ENCODE measurements at places on chromosomes 1 and 21. TPM values are rescaled to one million over a fixed set of nuclear protein-coding genes. Genes with fewer than 3 reads are reported as not detected.

DNA sequence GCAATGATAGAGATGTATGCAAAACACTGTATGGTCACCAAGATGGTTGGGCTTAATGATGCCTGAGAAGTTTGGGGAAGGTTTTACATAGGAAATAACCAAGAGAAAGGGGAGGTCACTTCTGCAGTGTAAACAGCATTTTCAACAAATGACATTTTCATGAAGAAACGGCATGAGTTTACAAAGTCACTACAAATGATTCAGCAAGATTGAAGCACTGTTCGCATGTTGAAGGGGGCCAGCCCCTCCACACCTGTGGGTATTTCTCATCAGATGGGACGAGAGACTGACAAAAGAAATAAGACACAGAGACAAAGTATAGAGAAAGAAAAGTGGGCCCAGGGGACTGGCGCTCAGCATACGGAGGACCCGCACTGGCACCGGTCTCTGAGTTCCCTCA is 234.1 kb upstream of the POGK start:
- no peak for DNase-seq

DNA sequence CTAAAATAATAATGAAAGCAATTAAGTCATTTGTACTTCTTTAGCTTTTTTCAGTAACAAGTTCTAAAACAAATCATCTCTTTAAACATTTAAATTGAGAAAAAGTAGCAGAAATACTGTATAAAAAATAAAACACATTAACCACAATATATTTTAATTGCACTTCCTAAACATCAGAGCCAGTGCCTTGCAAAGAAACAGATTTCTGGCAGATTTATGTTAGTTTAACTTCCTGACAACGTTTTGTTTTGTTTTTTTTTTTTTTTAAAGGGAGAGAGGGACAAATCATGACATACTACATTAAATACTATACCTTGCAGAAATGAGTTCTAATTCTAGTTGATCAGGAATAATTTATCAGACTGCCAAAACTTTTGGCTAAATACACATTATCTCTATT is 11.2 kb downstream of the TMEM59 start:
- no peak for DNase-seq

GPR25 gene
- total RNA-seq, result not detected

- DNase-seq, result no peak
These were observed 43.6 kb downstream of the LRRC7 start for GRCh38 chr1:69611316-69611715.

DNA sequence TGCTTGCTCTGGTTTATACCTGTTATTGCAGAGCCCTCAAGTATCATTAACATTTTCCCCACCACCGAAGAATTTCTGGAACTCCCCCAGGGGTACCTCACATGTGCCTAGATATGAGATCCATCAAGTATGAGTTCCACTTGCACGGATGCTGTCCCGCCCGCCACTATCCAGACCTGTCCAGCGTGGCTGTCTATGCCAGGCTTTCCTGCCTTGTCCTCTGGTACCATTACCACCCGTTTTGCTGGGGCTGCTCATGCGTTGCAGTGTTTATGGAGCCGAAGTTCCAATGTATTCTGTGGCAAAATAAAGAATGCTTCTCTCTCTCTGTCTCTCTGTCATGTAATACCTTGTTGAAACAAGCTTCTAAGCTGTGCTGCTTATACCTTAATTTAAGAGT is 543.5 kb upstream of the PTBP2 start:
- DNase-seq, result no peak

ZMYND12 gene
- 1.9 TPM for total RNA-seq

DNA sequence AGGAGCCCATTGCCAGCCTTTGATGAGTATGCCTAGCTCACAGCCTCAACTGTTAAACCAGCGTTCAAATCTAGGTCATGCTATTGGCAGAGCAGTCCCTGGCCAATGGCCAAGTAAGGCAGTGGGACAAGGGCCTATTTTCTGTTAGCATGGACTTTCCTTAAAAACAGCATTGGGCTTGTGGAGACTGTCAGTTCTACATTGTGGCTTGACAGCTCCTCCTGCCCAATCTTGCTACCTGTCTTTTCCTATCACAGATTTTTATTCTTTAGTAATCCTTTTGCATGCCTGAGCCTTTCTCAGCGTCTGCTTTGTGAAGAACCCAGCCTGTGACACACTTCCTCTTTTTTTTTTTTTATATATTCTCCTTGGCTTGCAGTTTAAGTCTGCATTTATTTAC is 56.4 kb downstream of the DIP2A start:
- DNase-seq, result peak; percentile 62

GRCh38 chr1:223137455-223138085 is 5.5 kb downstream of the TLR5 start:
- DNase-seq, result no peak

DNA sequence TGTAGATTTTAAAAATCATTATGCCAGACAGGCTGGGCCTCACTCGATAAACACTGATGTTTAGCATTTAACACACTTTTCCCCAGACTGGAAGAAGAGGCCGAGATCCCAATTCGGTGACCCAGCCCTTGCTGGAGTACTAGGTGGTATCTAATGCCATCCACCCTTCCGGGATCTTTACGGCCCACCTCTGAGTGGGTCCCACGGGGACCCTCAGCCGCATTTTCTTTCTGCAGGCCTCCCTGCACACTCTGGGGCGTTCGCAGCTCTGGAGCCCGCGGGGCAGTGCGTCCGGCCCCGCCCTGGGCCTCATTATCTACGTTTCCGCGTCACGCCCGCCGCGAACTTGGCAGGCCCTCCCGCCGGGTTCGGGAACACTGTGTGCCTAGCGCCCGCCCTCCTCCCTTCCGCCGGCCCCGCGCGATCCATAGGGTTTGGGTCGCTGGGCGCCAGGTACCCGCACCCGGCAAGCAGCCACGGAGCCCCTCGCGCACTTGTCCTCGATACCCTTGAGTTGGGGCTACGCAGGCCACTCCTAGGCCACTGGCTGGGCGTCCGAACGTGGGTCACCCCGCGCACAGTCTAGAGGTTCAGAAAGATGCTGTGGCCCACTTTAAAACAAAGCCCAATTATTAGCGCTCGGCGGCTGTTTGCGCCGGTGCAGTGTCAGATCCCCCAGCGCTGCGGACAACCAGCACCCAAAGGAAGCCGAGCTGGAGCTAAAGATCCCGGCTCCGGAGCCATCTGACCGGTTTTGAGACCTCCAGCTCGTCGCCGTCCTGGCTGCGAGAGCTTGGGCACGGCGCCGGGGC is 950 bp upstream of the EVA1C start:
- DNase-seq, result peak; percentile 95

INSRR gene
- 0.06 TPM for total RNA-seq

DNA sequence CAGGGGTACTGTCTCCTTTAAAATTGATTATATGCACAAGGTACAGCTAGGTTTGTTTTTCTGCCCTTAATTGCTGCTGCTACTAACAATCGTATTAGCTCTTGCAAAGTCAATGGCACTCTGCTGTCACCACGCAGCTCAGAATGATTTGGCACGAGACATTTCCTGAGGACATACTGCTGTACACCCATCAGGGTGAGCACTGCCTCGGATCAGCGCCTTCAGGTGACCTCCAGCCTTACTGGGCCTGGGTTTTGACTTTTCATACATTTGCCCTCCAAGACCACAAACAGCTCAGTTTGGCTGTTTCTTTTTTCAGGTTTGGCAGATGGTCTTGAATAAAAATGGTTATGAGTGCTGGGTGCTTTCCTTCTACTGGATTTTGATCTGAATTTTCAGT is 110.9 kb downstream of the NTPCR start:
- DNase-seq, result no peak

BEND5 gene
- total RNA-seq, result 3.5 TPM

- no peak for DNase-seq
These were observed 25.4 kb upstream of the ALDH4A1 start for GRCh38 chr1:18927654-18928272.

DNA sequence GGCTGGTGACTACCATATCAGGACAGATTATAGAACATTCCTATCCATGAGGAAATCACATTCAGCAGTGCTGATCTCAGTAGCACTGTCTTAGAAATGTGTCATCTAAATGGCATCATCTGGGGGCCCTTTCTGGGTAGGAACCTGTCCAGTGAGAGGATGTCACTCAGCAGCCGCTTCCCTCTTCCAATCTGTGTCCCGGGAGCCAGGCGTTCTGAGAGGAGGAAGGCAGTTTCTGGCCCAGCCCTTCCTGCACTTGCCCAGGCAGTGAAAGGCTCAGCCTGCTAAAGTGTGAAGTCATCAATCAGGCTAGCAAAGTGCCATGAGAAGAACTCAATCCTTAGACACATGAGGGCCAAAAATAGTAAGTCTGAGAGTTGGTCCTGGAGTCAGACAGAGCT is 25.6 kb downstream of the RAB4A start:
- peak; percentile 38 for DNase-seq

All from heart right ventricle (tissue), 16 donors.